ENCODE measurements at places on chromosomes 6 and 20. TPM values are rescaled to one million over a fixed set of nuclear protein-coding genes. Genes with fewer than 3 reads are reported as not detected.
A peak's percentile ranks its signal among the peaks of the same experiment; 100 is the strongest.

- DNase-seq = no peak
Observed at GRCh38 chr6:74598462-74599393, 607.1 kb downstream of the COL12A1 start.

HLA-B gene
- 562 TPM for total RNA-seq

DNA sequence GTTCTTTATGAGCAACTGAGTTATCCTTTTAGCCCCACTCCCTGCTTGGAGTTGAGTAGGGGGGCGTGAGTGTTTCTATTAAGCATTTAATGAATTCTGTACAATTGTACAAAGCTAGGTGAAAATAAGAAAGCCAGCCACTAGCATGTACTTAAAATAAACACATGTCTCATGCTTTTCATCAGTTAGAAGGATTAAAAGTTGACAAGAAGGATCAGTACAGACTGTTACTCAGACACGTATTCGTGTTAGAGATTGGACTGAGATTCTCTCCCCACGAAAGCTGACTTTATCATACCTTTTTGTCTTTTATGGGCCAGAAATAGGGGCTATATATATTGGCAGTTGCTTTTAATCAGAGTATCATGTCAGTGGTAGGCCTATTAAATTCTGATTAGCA is 1.7 kb downstream of the HSF2 start:
- DNase-seq = no peak

DNA sequence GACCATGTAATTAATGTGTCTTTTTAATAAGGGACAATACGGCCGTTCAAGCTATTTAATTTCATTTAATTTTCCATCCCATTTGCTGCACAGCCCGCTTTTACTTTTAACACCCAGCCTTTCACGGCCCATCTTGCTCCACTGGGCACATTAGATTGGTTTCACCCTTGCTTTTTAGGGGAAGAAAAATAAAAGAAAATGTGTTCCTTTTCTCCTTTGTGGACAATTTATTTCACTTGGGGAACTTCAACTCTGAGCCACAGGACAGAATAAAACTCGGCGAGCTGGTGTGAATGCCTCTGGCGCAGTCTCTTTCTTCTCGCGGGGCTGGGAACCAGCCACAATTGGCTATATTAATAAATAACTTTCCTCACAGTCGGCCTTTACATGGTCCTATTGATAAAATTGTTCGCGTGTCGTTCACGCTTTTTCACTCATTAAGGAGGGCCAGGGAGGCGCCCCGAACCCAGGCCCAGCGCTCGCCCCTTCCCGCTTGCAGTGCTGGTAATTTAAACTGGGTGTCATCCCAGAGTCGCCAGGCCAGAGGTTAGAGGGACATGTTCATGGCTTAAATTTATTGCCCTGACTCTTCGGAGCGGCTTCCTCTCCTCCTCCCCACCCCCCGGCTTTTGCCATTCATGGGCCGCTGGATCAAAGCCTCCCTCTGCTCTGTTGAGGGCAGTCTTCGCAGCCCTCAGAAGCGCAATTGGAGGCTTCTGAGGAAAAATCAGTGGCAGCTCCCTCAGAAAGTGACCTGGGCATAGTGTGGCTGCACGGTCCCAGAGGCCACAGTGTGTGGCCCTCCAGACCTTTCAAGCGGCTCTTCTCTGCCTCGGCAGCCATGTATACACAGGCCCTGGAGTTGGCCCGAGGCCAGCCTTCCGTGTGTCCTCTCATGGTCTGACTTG is 2.2 kb upstream of the PRDM13 start:
- no peak for DNase-seq

- DNase-seq = no peak
Observed at GRCh38 chr6:68677058-68677457, 42.0 kb downstream of the ADGRB3 start.

DNA sequence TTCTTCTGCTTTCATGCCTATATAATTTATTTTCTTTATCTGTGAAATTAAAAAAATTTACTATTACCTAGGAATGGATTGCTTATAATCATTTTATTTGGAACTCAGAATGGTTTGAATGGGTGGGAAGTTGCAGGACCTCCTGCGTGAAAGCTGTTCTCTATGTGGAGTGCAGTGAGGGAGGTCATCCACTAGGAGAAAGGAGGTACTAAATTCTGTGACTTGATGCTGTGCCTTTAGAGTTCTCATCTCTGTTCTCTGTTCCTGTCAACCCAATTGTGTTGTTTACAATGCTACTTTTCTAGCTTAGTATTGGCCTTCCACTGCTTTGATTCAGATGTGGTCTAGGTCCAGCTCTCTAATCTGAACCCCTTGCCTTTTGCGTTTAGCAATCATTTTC is 65.0 kb upstream of the HIVEP1 start:
- DNase-seq = no peak

DNA sequence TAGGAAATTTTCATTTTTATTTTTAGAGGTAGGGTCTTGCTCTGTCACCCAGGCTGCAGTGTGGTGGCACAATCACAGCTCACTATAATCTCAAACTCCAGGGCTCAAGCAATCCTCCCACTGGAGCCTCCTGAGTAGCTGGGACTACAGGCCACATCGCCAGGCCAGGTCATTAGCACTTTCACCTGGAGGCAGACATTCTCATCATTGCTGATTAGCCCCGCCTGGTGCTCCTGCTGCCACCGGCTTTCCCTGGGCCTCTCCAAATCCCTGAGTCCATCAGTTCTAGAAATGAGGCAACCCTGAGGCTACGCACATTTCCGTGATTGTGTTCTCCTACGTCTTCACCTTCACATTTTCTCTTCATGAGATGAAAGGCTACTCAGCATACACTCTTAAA is 607.7 kb upstream of the NRSN1 start:
- no peak for DNase-seq

DNA sequence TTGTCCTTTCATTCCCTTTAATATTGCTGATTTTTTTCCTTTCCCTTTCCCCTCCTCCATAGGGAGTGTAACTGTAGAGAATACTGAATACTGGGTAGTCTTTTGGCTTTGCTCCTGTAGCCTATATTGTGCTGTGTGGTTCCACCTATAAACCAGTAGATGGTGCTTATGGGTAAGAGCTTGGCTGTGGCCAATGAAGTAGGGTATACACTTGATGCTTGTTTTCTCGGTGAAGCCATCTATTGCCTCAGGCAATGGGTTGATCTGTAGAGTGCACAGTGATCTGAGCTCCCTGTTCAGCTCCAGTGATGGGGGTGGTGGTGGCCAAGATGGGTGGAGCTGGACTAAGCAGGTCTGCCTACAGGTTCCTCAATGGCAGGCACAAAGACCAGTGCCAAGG is 203.3 kb upstream of the IMPG1 start:
- DNase-seq = no peak

RAET1L gene
- total RNA-seq = not detected

GRCh38 chr6:107635057-107635515 is 145.2 kb downstream of the SOBP start:
- DNase-seq = no peak

GRCh38 chr20:38863024-38863851 is 57.7 kb downstream of the PPP1R16B start:
- no peak for DNase-seq

SLC35D3 gene
- total RNA-seq = not detected

DNA sequence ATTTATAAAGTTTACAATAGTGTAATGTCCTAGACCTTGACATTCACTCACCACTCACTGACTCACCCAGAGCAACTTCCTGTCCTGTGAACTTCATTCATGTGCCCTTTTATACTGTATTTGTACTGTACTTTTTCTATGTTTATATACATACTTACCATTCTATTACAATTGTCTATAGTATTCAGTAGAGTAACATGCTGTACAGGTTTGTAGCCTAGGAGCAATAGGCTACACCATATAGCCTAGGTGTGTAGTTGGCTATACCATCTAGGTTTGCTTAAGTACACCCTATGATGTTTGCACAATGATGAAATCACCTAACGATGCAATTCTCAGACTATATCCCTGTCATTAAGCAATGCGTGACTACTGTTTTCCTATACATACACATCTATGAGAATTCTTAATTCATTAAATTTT is 17.5 kb downstream of the EDEM2 start:
- no peak for DNase-seq

C6orf136 gene
- 27.1 TPM for total RNA-seq

GRCh38 chr6:105345506-105345905 is 57.4 kb downstream of the PREP start:
- no peak for DNase-seq

ARFGEF3 gene
- 40.1 TPM for total RNA-seq

GRCh38 chr20:24994470-24995368 is 2.2 kb upstream of the APMAP start:
- DNase-seq = peak; percentile 87

Measured in ureter (tissue), 1 donor.